Hematopoietic multipotent progenitor cell treated with erythropoietin and hydrocortisone succinate and interleukin-3 and kit ligand, for 17 days (in vitro differentiated cells): ENCODE measurements at places on chromosomes 3 and 15.

DNA sequence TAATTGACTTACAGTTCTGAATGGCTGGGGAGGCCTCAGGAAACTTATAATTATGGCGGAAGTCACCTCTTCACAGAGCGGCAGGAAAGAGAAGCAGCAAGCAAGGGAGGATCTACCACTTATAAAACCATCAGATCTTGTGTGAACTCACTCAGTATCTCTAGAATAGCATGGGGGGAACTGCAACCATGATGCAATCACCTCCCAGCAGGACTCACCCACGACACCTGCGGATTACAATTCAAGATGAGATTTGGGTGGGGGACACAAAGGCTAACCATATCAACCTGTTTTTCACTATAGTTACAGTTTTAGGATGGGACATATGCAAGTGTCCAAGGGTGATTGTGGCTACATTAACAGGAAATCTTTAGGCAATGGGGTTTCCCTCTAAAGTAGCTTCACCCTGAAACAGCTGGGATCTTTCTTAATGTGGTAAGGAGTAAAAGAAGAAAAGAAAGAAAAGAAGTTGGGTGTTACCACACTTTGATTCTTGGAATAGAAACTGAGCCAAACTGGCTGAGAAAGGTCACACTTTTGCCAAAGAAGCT is 453.8 kb downstream of the OTOL1 start:
- DNase-seq: no peak

GRCh38 chr3:172145031-172145686 is 105.8 kb downstream of the FNDC3B start:
- DNase-seq: no peak

DNA sequence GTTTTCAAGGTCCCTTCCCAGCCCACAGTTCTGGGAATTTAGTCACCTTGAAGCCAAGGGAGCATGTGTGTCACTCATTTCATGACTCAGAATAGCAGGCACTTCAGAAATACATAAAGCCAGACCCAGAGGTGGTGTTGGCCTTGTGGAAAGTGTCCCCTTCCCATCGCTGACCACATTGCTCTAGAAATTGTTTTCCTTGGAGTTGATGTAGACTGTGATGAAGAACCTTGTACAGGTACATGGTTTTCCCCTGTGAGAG is 158.8 kb downstream of the SLCO3A1 start:
- no peak for DNase-seq

DNA sequence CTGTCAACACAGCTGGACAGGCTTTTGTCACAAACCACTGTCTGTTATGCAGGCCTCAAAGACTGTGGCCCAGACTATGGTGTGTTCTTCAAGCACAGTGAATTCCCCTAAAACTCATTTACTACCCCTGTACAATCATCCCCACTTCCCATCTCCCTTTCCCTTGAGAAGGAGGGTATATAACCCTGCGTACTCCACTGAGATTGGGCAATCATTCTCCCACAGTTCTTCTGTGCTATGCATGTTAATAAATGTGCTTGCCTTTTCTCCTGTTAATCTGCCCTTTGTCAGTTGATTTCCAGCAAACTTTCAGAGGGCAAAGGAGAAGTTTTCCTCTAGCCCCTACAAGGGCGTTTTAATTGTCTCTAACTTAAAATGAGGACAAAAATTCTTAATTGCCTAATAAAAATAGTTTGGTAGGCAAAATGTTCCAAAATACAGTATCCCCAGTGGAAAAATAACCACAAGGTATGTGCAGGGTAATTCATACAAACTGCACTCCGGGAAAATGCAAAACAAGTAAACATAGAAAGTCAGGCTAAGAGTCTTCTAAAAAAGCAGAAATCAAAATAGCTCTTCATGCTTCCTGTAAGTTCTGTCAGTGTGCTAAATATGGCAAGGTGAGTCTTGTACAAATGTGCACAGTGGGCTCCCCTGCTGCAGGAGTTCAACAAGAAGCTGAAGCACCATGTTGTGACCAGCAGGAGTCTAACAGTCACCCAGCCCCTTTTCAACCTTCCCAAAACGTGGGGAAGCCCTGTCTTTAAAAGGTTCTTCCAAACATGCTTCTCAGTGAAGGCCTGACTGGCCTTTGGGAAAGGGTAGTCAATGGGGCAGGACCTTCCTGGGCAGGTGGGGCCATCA is 10.2 kb downstream of the ATP10A start:
- DNase-seq: no peak
